Activated effector memory CD4-positive, alpha-beta T cell treated with anti-CD3 and anti-CD28 coated beads, Interleukin-2, amount 50 U/mL, for 16 hours (primary cell): ENCODE measurements at places on chromosomes 4 and X.

GRCh38 chr4:169770416-169770815, 12.7 kb upstream of the HPF1 start:
- DNase-seq = no peak

- no peak for DNase-seq
Measured at GRCh38 chrX:45748369-45748774, 547.7 kb upstream of the DIPK2B start.

GRCh38 chr4:38609614-38610013, 54.4 kb upstream of the KLF3 start:
- DNase-seq = no peak

- DNase-seq = no peak
Measured at GRCh38 chrX:75603833-75604232, 81.0 kb upstream of the ZDHHC15 start.

- DNase-seq = no peak
Measured at GRCh38 chr4:46878641-46879040, 30.4 kb downstream of the COX7B2 start.

- DNase-seq = no peak
Measured at GRCh38 chr4:84547211-84547610, 35.7 kb upstream of the CDS1 start.

GRCh38 chr4:121877041-121877773, 6.9 kb upstream of the BBS7 start:
- DNase-seq = no peak

DNA sequence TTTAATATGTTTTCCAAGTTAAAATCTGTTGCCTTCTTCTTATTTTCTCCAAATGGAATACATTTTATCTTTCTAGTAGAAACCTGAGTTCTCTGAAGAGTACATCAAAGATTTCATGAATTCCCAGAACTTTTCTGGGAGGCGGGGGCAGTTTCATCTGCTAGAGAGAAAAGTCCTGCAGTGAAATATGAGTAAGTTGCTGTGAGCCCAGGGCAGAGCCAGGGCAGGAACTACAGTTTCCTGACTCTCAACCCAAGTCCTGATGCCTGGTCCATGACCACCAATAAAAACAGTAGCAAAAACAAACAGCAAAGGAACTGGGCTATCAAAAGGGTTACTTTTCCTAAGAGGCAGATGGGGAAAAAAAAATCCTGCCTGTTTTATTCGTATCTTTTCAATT, 239.4 kb upstream of the CTSO start:
- DNase-seq = no peak

- DNase-seq = no peak
Measured at GRCh38 chr4:181548873-181549575, 694.2 kb upstream of the TENM3 start.

GRCh38 chr4:41747230-41748055, 1.1 kb downstream of the PHOX2B start:
- DNase-seq = no peak

- no peak for DNase-seq
Measured at GRCh38 chr4:79653871-79654270, 245.8 kb upstream of the GK2 start.
